ENCODE measurements at places on chromosomes 4 and X.

DNA sequence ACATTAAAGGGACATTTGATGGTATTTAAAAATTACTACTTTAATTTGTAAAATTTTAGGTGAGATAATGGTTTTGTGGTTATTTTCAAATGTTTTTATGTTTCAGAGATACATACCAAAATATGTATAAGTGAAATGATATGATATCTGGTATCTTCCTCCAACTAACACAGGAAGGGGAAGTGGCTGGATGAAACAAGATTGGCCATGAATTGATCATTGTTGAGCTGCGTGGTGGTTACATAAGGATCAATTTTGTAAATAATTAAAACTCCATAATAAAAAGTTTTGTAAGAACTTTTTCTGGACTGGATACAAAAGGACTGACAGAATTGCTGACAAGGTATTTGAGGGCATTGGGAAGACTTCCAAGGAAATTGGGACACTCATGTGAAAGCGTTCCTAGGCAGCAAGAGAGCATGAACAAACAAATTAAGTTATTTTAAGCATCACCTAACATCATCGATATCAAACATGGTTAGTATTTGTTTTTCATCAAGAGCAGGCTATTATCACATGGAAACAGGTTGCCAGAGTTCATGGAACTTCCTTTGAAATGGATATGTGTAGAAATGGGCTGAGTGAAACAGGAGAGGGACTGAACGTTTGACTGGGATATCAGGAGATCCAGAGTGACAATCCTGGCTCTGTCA, 4.4 kb upstream of the PGM2 start:
- no peak for DNase-seq

DNA sequence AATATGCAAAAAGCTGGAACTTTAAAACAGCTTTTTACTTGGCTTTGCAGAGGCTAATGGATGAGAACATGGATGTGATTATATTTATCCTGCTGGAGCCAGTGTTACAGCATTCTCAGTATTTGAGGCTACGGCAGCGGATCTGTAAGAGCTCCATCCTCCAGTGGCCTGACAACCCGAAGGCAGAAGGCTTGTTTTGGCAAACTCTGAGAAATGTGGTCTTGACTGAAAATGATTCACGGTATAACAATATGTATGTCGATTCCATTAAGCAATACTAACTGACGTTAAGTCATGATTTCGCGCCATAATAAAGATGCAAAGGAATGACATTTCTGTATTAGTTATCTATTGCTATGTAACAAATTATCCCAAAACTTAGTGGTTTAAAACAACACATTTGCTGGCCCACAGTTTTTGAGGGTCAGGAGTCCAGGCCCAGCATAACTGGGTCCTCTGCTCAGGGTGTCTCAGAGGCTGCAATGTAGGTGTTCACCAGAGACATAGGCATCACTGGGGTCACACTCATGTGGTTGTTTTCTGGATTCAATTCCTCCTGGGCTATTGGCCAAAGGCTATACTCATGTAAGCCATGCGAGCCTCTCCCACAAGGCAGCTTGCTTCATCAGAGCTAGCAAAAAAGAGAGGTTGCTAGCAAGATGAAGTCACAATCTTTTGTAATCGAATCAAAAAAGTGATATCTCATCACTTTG, 15.6 kb downstream of the TLR8 start:
- DNase-seq: no peak

GRCh38 chr4:74886484-74886883, 46.4 kb upstream of the PARM1 start:
- DNase-seq: no peak

DNA sequence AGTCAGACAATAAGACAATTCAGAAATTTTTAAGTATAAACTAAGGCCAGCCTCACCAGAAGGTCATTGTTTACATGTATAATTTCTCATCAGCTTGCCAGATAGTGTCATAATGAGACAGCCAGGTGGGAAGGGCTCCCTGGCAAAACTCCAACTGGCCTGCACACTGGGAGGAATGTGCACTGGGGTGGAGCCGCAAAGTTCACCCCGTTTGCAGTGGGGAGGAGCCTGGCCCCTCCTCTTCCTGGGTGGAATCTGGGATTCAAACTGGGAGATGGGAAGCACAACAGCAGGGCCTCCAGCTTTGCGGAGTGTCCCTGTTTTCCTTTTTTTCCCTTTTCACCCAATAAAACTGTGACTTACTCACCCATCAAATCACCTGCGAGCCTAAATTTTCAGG, 329.9 kb downstream of the SMARCA1 start:
- DNase-seq: no peak

DNA sequence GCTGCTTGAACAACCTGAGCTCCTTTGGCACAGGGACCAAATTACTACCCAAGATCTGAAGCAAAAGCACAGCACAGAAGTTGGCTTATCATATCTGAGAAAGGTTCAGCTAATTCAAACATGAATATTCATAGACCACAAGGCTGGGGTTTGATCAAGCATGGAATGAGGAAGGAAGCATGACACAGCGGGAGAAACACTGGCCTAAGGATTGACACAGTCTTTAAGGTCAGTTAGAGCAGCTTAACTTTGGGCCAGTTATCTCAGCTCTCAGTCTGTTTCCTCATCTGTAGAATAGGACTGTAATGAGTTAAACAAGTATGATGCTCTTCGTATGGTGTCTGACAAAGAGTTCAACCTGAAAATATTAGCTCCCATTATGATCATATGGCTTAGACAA, 88.5 kb upstream of the CBR4 start:
- DNase-seq: no peak

DNA sequence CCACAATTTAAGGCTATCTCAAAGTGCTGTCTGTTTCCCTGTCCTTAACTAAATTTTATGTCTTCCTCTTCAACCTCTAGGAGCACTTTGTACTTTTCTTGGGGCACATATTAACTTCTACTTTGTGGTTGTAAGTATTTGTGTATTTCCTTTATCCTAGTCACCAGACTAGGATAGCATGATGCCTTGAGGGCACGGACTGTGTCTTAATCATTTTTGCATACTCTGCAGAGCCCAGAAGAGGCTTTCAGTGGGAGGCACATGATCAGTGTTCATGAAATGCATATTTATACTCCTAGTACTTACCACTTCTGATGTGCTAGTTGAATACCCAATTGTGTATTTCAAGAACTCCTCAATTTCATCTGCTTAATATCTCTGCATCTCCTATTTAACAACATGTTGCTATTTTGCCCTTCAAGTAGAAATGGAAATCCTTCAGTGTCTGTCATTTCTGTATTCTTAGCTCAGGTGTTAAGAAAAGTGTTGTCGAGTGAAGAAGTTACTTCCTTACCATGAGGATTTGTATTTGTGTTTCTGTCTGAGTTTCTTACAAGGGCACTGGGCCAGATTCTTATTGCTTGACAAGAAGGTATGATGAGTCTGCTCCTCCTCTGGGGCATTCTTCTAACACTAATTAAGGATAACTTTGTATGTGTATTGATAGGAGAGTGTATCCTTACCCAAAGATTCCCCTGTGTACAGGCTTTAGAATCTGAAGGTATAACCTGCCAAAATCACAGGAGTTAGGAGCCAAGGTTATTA, 28.3 kb upstream of the PGRMC2 start:
- no peak for DNase-seq

DNA sequence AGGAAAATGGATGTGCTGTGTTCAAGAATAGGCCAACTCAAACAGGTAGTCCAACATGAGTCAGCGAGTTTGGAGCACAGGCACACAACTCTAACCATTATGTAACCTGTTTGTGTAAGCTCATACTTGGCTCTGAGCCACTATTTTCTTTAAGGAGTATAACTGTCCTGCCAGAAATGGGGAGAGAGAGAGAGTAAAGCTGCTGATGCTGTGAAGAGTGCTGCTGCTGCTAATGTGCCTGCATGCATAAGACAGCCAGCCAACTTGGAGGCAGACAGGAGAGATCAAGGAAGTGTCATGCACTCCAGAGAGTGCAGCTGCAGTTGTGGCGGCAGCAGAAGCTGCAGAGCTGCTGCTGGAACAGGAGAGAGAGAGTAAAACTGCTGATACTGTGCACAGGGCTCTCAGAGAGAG, 11.7 kb upstream of the STATH start:
- DNase-seq: peak; percentile 1

- peak; percentile 74 for DNase-seq
These were observed 339 bp downstream of the CUL4B start for GRCh38 chrX:120560405-120560841.

- no peak for DNase-seq
These were observed 103.7 kb downstream of the AKAP4 start for GRCh38 chrX:50097071-50097470.

- DNase-seq: no peak
These were observed 642.3 kb upstream of the BOD1L1 start for GRCh38 chr4:14269824-14270223.

DNA sequence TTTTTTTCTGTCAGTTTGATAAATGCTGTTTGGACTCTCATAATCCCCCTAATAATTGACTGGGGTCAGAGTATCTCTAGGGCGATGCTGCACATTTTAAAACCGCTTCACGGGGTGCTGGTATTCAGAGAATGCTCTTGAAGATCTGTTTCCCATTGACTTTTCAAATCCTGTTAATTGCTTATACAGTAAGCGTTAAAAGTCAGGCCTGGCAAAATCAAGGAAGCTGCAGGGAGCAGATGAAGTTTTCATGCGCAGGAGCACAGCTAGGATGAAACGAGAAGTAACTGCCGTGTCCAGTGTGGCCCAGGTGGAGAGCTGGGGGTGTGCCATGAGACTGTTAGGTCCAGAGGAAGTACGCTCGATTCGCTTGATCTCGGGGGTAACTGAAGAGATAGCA, 312.9 kb downstream of the TRIML1 start:
- no peak for DNase-seq

- DNase-seq: peak; percentile 71
These were observed 37.4 kb downstream of the LHFPL1 start for GRCh38 chrX:112642349-112642748.

DNA sequence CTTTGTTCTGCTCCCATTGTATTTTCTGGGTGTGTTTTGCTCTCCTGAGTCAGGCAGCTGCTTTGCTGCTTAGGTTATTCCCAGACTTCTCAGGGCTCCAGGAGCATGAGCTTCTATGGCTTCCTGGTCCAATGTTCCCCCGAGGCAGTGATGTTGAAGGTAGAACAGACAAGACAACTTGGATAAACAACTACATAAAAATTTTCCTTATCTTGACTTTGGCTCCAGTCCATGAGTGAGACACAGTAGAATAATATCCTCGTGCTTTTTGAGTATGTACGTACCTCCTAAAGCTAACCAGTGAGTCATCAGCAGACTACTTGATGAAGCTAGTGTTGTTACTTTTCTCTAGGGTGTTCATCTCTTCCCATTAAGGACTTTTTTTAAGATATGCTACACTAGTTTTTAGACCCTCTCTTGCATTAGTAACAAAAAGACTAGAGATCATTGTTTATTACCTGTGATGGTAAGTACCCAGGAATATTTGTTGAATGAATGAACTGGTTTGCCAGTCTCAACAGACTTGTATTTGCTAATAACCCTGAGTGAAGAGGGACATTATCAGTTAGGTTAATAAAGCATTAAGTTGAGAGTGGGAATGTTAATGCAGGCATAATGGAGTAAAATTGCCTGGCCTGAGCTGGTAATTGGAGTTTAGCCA, 131.9 kb downstream of the FHIP1A start:
- DNase-seq: no peak

- DNase-seq: no peak
These were observed 209.1 kb downstream of the NAF1 start for GRCh38 chr4:162957521-162958143.

- no peak for DNase-seq
These were observed 72.0 kb upstream of the MSX1 start for GRCh38 chr4:4787421-4787820.

GRCh38 chr4:123361195-123361861, 35.3 kb upstream of the SPRY1 start:
- no peak for DNase-seq

DNA sequence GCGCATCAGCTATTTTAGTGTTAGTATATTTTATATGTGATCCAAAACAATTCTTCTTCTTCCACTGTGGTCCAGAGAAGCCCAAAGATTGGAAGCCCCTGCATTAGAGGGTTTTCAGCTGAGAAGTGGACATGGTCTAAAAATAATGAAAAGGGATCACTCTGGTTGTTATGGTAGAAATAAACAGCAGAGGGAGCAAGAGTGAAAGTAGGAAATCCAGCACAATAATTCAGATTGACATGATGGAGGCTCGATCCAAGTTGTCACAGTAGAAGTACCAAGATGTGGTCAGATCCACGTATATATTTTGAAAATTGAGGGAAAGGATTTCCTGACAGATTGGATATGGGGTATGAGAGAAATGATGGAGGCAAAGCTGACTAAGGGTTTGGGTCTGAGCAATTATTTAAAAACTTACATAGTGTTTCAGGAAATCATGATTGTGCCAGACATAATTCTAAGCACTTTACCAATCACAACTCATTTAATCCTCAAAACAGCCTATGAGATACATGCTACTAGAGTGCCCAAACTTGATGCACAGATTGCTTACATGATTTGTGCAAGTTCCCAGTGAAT, 17.0 kb upstream of the TMEM144 start:
- peak; percentile 42 for DNase-seq

GRCh38 chrX:129097668-129098067, 425.6 kb downstream of the SMARCA1 start:
- no peak for DNase-seq

GRCh38 chr4:170278460-170278859, 188.7 kb upstream of the AADAT start:
- DNase-seq: no peak

DNA sequence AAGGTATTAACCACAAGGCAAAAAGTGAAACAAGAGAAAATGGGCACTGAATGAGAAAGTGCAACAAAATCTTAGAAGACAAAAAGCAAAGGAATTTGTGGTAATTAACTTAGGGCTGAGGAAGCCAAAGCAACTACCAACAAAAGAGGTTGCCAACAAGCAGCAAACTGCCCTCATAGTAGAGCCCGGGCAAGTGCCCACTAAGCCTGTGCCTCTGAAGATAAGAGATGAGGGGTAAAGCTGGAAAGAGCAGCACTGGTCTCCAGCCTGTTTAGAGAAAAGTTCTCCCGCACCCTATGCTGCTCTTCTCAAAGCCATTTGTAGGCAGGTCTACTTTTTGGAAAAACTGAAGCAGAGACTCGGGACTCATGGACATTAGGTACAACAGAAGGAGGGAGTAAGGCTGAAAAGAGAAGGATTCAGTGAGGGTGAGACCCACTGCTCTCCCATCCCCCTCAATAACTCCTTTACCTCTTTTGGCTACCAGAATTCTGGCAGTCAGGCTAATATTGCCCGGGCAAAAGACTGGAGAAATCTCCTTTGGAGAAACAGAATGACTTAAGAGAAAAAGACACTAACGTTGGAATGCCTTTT, 29.6 kb upstream of the KCNE5 start:
- no peak for DNase-seq

- DNase-seq: no peak
These were observed 21.0 kb upstream of the PCYT1B start for GRCh38 chrX:24668111-24668510.
